Stimulated activated CD8-positive, alpha-beta memory T cell treated with anti-CD3 and anti-CD28 coated beads, Interleukin-2, amount 100 ng/mL, for 48 hours (primary cell): ENCODE measurements at places on chromosomes 4 and X.

DNA sequence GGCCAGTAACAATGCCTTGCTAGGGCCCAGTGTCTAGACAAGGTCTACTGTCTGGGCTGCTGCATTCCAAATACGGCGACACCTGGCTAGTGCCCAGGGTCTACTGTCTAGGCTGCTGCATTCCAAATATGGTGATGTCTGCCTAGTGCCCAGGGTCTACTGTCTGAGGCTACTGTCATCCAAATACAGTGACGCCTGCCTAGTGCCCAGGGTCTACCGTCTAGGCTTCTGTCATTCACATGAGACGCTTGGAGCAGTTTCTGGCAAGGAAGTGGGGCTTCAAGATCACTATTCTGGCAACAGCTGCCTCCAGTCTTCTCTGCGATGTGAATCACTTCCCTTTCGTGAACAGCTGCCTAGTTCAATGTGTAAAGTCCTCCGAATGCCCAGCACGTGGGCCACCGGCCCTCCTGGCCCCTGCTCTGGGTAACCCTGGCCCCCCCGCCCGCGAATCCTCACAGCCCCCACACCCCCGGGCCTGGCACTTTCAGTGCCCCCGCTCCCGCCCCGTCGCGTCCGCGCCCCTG, 12.7 kb downstream of the ACOX3 start:
- no peak for DNase-seq

DNA sequence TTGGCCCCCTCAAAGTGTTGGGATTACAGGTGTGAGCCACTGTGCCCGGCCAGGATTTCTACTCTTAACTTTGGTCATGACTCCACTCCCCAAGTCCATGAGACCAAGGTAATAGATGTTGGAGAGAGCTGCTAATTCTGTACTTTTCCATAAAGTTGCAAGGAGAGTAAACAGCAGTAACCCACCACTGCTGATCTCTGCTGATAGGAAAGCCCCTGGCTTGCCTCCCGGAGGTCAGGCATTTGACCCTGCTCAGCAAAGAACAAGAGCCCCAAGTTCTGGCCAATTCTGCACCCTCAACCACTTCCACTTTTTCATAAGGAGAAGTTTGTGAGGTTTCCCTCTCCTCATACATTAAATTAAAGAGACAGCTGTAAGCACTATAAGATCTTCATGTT, 143.0 kb downstream of the RASL11B start:
- DNase-seq: no peak

GRCh38 chr4:73989031-73989430, 1.0 kb upstream of the PPBP start:
- no peak for DNase-seq

DNA sequence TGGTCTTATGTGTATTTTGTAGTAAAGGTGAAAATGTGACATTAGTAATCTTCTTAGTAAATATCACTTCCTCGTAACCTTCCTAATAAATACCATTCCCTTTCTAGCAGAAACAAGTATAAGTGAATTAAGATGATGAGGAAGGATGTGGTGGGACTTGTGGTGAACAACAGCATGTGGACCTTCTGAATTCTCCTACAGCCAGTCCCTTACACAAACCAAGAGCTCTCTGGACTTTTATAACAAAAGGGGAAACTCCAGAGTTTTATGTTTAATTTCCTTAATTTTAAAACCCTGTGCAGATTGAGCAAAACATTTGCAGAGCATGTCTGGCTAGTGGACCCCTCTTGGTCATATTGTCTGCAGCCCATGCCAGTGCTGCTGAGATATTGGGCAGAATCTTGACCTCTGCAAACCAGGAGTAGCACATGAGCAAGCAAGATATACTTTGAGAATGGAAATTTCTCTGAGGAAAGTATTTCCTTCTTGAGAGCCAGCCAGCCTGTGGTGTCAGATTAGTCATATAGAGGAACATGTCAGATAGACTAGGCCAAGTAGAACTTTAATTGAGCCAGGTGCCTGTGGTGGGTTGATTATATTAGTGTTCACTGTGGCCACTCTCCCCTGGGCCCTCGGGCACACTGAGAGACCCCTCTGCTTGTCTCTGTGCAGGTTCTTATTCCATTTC, 328.2 kb downstream of the DKK2 start:
- no peak for DNase-seq

- DNase-seq: no peak
Measured at GRCh38 chr4:88661739-88662138, 35.9 kb downstream of the NAP1L5 start.

- no peak for DNase-seq
Measured at GRCh38 chr4:147034372-147034771, 88.7 kb upstream of the TTC29 start.

DNA sequence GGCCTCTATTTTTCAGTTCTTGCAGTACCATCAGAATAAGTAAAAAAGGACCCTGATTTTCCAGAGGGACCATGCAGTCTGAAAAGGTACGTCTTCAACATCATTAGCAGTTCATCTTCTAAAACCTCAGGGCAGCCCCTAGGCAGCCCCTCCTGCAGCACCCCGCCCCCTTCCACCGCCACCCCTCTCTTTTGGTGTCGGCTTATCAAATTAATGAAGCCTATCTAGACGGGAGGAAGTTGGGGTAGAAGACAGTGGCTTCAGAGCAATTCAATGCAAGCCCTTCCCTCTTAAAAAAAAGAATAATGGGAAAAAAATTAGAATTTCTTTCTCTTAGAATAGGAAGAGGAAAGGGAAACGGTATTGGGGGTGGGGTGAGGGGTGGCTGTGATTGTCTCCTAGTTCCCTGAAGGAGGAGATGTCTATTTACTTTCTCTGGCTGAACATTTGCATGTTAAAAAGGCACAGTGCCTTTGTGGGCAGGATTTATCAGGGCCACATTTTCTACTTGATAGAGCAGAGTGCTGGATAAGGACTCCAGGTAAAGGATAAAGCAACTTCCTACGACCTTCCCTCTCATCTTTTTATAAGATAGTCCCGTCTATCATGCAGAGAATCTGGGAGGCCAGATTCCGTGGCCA, 159.4 kb downstream of the MGST2 start:
- no peak for DNase-seq

- DNase-seq: no peak
Measured at GRCh38 chrX:12419591-12419990, 281.3 kb downstream of the FRMPD4 start.

GRCh38 chr4:15077969-15078368, 75.7 kb downstream of the CPEB2 start:
- DNase-seq: no peak

DNA sequence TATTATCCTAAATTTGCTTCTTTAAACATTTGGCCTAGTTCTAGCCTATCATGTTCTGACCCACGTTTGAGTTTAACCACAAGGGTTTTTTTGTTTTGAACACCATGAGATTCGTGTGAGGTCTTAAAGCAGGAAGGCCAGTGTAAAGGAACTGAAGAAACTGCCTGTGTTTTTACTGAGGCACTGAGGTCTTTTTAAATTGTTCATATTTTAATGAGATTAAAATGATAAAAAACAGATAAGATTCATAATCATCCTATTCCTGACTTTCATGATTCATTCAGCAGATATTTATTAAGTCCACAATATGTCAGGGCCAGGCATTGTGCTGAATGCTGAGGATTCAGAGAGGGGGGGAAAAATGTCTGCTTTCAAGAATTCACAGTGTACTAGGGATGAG, 3.2 kb downstream of the RPS6KA3 start:
- no peak for DNase-seq

DNA sequence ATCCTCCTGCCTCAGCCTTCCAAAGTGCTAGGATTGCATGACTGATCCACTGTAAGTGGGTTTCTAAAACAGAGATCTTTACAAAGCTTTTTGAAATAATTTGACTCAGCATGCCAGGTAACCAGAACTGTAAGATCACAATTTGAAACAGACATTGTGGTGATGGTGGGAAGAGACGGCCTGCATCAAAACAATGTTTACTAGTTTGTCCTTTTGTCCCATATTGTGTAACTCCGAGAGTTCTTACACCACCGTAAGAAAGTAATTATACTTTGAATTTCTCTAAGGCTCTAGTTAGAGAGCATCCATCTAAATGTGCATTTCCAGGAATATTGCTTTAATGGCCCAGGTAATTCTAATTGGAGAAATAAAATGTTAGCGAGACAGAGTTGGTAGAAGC, 594 bp upstream of the ARHGAP24 start:
- no peak for DNase-seq

- no peak for DNase-seq
Measured at GRCh38 chrX:68878977-68879645, 50.3 kb downstream of the EFNB1 start.

DNA sequence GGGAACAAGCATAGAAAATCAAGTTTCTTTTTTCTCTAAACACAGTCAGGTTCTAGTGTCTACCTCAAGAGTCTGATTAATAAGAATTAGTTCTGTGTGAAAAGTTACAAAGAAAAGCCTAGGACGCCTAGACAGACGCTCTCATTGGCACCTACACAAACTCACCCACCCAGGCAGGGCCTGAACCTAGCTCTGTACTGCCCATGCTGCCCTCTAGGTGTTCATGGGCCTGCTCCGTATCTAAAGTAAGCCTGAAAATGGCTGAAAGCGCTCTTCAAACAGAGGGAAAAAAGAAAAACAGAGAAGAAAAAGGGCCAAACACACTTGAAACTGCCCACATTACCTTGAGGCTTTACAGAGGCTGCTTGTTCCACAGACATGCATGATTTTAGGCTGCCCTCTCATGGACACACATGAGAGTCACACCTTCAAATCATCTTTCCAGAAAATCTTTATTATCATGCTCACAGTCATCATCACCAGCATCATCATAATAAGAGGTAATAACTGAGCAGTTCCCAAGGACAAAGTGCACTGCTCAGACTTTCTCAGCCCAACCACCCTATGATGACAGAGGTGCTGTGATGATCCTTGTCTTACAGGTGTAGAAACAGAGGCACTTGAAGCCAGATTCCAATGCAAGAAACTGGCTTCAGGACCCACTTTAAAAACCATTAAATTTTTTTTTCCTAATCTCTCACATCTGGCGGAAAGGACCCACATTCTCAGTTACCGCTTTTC, 49.6 kb downstream of the MAP7D2 start:
- DNase-seq: no peak

- DNase-seq: no peak
Measured at GRCh38 chr4:42329421-42329820, 67.9 kb upstream of the SHISA3 start.

- DNase-seq: no peak
Measured at GRCh38 chr4:113893546-113893945, 85.9 kb downstream of the ARSJ start.

GRCh38 chrX:10011991-10012390, 44.8 kb downstream of the CLDN34 start:
- DNase-seq: no peak

GRCh38 chrX:129145840-129146272, 377.4 kb downstream of the SMARCA1 start:
- no peak for DNase-seq

DNA sequence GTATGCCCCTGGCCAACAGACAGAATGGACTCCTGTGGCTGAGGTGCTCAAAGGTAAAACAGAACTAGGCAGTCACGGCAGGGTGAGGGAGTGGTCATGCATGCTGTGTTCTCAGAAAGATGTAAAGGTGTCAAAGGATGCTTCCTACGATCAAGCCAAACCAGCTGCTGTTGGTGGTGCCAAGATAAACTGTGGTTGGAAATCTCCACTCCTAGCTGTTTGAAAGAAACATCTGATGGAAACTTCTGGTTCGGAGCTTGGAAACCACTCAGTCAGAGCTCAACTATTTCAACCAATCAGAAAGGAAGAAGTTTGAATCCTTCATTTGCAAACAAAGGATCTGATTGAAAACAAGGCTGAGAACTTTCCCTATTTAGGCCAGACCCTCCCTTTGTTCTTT, 68.5 kb upstream of the DDX60 start:
- no peak for DNase-seq

DNA sequence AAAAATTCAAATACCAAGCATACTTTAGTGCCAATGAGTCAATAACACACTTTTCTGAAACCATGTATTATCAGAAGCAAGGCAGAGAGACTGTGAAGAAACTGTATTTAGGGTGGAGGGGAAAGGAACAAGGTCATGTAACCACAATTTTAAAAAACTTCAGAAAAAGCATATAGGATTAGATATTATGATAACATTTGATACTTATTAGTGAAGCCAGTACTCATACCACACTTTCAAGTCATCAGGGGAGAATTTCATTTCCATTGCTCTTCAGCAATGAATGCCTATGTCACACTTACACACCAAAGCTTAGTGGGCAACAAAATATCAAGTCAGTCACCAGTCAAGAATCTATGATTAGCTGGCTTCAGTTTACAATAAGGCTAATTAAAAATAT, 602.2 kb downstream of the IL15 start:
- no peak for DNase-seq

DNA sequence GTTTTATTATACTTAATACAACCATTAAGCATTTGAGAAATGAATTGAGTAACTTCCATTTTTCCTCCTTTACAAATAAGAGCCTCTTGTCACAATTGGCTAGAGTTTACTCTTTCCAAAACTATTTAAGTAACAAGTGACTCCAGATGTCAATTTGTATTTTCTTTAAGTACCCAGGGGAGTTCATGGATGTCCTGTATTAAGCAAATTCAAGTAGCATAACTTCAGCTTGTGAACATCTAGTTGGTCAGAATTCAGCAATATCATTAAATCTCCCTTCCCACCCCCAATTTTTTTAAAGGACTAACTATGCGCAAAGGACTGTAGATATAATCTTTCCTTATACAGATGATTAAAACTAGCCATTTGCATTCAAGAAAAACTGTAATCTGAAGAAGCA, 1.4 kb upstream of the ADGRL3 start:
- DNase-seq: no peak

GRCh38 chr4:73585345-73585744, 34.9 kb downstream of the RASSF6 start:
- no peak for DNase-seq
